NCI-H748 treated with DMSO at 0.1 percent for 48 hours (cell line): ENCODE measurements at places on chromosomes 12 and 14.

DNA sequence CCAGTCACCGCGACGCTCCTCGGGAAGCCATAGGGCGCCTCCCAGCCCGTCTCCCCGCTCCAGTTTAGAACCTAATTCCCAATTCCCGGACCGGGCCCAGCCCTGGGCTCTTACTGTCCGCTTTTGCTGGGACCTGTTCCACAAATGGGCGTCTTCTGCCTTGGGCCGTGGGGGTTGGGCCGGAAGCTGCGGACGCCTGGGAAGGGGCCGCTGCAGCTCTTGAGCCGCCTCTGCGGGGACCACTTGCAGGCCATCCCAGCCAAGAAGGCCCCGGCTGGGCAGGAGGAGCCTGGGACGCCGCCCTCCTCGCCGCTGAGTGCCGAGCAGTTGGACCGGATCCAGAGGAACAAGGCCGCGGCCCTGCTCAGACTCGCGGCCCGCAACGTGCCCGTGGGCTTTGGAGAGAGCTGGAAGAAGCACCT lies 797 bp downstream of the UNG start:
- DNase-seq: no peak

- DNase-seq: no peak
Measured at GRCh38 chr14:58659846-58660245, 22.1 kb downstream of the DACT1 start.

DNA sequence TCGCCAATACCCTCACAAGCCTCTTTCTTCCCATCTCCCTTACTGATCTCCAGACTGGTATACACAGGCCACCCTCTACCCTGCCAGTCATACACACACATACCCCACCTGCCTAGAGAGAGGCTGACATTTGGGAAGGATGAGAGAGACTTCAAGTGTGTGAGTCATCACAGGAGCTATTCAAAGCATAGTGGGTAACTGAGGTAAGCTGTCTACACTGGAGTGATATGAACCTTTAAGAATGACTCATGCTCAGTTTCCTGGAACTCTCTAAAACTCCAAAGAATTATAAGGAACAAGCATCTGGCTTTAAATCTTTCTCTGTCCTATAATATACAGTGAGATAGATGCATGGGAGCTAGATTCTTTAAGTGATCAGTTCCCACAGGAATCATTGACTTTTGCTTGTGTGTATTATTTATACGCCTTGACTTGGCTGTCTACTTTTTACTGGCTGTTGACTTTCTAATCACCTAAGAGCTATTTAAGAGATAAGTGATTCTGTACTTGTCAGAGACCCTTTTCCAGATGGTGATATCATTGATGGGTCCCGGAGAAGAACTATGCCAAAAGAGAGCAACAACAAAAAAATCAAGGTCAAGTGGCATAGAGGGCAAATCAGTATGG lies 5.8 kb downstream of the IGF1 start:
- DNase-seq: no peak

DNA sequence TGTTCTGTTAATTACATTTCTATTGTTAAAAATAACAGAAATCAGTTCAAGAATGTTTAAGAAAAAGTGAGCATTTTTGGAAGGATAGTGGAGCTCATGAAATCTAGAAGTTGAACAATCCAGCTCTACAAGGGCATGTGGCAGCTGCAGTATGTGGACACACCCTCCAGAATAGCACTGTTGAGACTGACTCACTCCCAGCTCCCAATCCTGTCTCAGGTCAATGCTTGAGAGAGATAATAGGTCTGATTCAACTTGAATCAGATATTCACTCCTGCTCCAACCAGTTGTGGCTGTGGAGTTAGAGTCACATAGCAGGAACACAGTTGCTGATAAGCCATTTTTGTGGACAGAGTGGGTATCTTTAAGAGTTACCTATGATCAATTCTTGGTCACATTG lies 113.0 kb upstream of the NTF3 start:
- DNase-seq: no peak

DNA sequence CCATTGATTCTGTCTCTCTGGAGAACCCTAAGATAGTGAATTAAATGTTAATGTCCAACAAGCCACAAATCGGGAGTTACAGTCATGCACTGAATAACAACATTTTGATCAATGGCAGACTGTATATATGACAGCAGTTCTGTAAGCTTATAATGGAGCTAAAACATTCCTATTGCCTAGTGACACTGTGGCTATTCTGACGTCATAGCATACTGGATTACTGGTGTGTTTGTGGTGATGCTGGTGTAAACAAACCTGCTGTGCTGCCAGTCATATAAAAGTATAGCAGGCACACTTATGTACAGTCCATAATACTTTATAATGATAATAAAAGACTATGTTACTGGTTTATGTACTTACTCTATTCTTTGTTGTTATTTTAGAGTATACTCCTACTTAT lies 56.7 kb upstream of the BICD1 start:
- DNase-seq: no peak
